Eye (tissue), 1 donor: ENCODE measurements at places on chromosomes 16 and 17.

- DNase-seq: no peak
Measured at GRCh38 chr16:50457979-50458491, 89.2 kb upstream of the BRD7 start.

DNA sequence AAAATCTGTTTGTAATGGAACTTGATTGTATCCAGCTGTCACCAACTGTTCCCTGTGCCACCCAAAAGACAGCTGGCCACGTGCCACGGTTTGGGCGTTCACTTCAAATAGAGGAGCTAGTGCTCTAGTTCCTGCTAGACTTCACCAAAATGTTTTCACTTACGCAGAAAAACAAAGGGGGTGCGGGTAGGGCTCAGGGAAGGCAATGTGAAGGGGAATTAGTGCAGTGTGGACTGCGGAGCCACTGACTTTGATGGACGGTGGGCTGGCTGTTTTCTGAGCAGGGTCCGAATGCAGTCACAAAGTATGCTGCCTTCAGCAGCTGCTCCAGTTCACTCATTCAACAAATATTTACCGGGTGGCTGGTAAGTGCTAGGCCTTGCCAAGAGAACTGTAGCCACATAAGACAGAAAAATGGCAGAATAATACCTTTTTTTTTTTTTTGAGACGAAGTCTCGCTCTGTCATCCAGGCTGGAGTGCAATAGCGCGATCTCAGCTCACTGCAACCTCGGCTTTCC is 7.6 kb upstream of the CYTH1 start:
- DNase-seq: peak; percentile 77

DNA sequence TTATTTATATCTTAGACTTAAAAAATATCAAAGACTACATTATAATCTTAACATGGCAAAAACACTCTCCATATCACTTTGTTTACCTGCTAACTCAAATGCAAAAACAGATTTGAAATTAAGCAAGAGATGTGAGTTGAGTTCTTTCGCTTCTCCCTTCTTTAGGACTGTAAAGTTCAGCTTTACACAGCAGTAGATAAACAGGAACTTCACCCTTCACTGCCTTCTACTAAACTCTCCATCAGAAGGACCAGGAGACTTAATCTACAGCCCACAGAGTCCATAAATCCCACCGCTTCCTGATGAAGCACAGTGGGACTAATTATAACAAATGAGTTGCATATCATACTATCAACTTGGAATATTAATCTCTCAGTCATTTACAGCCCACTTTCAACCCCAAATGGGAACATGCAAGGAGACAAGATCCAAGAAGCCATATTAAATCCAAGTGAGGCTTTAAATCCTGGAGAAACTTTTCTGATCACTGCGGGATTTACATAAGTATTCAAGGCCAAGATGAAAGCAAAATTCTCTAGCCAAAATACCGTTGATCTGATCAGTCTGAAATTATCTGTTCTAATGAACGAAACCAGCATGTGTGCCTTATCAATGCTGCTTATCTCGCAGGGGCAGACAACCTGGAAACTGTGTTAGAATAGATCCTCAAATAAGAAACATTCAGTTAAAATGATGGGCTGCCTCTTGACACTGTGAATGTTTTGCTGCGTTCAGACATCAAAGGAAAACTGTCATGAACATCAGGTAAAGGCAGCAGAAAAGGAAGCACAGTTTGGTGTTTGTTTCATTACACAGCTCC is 1.6 kb downstream of the AMFR start:
- DNase-seq: no peak

DNA sequence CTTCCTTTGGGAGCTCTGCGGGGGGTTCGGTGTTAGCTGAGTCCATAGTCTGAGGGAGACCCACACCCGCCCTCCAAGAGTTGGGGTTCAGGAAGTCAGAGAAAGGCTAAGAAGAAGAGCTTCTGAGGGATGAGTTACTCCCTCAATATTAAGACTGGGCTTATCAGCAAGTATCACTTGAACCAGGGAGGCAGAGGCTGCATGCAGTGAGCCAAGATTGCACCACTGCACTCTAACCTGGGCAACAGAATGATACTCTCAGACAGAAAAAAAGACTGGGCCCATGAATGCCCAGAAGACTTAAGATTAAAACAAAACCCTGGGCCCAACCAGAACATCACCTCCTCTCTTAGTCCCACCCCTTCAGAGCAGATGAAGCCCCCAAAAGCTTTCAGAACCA is 6.0 kb downstream of the NKIRAS2 start:
- no peak for DNase-seq

DNA sequence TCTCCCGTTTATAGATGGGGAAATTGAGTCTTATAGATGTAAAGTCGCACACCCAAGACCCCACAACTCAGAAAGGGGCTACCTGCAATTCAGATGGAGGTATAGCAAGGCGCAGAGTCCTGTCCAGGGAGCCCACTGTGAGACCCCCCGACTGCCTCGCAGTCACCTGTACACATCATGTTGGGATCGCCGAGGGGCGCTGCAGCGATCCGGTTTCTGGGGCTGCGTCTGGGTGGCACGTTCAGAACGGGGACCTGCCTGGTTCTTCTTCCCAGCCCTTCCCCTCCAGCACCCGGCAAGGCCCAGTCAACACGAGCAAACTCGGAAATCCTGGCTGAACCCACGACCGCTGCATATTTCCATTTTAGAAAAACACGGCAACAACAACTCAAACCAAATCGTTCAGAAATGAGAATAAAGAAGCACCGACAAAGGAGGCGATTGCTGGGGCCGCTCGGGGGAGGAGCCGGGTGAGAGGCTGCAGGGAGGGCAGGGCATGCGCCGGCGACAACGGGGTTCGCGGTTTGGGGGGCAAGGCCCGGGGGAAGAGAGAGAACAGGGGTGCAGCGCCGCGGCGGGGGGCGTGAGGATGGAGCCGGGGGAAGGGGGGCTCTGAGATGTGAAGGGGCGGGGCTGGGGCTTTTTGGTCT is 643 bp downstream of the HSDL1 start:
- peak; percentile 82 for DNase-seq

- DNase-seq: peak; percentile 55
Measured at GRCh38 chr17:73365906-73366623, 54.3 kb upstream of the CDC42EP4 start.

GRCh38 chr17:15171167-15172047 is 93.7 kb downstream of the PMP22 start:
- peak; percentile 88 for DNase-seq

GRCh38 chr16:85829751-85830445 is 30.4 kb downstream of the COX4I1 start:
- no peak for DNase-seq

DNA sequence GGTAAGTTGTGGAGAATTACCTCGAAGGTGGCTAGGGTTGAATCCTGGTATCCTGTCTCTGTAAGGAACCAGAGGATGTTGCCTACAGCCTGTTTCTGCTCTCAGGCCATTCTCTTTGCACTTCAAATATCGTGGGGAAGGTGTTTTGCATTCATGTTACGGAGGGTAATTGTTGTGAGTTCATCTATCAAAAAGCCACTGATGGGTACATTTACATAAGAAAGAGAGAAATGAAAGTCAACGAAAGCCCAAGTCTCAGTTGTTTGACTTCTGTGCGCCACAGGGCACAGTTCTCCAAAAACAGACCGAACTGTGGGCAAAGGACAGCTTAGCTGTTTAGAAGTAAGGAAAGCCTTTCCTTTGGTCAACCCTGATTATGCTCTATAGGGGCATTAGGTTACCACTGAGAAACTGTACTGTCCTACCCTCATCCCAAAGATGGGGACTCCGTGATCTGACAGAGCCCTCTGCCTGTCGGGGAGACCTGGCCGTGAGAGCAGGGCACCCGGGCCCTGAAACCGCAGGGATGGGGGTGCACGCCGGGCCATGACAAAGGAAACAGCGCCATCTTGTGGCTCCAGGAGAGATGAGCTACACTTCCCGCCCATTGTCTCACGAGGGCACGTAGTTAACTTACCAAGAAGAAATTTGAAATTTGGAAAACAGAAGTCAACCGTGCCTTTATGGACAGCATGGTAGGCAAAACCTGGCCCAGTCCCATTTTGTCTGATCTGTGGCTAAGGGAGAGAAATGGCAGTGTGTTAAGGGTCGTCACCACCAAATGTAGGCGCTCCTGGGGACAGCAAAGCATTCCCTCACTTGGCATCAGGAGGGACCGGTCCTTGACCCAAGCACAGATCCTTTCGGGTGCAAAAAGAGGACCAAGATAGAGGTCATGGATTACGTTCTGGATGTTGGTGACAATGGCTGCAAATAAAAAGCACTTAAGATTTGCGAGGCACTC is 74.5 kb upstream of the DYNLRB2 start:
- peak; percentile 95 for DNase-seq

DNA sequence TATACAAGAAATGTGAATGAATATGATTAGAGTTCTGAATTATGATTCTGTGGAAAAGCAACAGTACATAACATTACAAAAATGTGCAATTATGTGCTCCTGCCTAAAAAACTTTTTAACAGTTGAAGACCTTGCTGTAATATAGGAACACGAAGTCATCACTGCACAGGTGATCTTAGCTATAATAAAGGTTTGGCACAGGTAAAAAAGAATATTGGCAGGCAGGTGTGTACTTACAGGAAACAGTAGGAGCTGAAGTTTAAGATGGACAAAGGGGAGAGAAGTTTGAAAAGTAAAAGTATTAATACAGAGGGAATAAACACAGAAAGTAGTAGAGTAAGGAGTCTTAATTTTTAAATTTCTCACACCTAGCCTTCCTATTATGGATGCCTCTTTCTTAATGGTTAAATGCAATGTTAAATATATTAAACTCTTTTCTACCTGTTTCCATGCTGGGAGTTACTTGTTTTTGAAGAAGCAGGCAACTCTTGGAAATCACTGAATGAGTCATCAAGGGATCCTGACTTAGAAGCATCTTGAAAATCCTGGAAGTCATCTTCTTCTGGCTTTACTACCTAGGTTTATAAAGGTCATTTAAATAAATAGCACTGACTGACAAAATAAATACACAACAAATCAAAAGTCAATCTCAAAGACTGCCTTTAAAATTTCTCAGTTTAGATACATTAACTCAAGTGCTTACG is 40.7 kb downstream of the SYNRG start:
- DNase-seq: no peak

- peak; percentile 53 for DNase-seq
Measured at GRCh38 chr17:1629504-1630310, 1.1 kb upstream of the SLC43A2 start.

DNA sequence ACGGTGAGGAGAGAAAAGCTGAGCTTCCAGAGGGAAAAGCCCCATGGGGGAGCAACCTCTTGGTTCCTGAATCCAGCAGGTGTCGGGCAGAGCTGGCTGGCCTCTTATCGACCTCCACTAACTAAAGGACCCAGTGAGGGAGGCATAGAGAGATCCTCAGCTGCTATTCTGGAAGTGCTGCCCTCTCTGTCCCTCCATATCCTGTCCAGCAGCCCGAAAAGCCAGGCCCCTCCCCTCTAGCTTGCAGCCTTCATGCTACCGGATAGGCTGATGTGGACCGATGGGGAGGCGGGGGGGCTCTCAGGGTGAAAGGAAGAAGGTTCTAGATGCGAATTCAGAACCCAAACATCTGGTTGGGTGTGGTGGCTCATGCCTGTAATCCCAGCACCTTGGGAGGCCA is 24.9 kb downstream of the MXRA7 start:
- no peak for DNase-seq

GRCh38 chr17:266701-267667 is 85.5 kb upstream of the DOC2B start:
- peak; percentile 86 for DNase-seq

- DNase-seq: peak; percentile 90
Measured at GRCh38 chr16:58501242-58502131, 1.5 kb downstream of the NDRG4 start.

DNA sequence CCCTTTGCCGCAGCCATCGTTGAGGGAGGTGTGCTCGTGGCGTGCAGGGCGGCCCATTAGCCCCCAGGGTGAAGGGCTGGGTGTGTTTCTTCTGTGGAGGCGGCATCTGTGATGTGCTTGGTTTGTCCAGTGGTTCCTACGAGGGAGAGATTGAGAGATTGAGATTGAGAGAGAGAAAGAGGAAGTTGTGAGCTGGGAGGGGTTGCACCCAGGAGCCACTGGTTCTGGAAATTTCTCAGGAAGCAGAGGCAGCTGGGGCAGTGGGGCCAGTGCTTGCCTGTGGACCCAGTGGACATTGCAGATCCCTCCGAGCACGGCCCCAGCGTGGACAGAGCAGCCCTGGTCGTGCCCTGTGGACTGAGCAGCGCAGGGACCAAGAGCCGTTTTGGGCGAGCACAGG is 72.0 kb upstream of the ZNF750 start:
- no peak for DNase-seq

DNA sequence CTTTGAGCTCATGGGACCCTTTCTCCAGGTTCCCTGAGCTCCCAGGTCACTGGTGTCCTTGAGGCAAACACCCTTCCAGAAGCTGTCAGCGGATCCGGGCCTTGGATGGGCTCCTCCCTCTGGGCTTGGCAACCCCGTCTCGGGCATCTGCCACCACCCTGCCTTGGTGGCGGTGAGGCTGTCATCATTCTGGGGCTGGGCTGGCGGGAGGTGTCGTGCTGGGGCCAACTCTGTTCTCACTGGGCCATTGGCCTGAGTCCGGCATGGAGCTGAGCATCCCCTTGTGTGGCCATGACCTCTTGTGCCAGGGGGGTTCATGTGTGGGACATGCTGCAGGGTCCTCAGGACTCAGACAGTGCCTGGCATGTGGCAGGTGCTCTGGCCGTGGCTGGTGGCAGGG is 197.6 kb downstream of the LAT start:
- DNase-seq: no peak

- peak; percentile 29 for DNase-seq
Measured at GRCh38 chr16:79595231-79595641, 5.3 kb downstream of the MAF start.

DNA sequence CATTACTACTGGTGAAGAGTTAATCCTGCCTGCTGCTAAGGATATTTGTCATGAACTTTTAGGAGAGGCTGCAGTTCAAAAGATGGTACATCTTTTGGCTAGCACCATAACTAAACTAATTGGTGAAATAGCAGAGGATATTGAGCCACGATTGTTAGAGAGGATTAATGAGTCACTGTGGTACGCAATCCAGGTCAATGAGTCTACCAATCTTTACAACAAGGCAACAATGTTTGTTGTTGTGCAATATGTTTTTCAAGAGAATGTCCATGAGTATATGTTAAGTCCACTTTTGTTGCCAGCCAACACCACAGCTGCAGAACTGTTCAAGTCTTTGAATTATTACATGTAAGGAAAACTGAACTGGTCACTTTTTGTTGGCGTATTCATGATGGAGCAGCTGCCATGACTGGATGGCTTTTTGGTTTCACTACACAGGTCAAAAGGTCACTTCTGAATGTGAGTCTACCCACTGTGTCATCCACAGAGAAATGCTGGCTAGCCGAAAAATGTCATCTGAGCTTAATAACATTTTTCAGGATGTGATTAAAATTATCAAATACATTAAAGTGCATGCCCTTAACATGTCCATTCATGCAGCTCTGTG is 402.6 kb upstream of the KIF2B start:
- DNase-seq: no peak

GRCh38 chr17:40068584-40068916 is 5.8 kb downstream of the THRA start:
- no peak for DNase-seq
